NCI-H460 (cell line): ENCODE measurements at places on chromosomes 5 and 9. TPM values are rescaled to one million over a fixed set of nuclear protein-coding genes. Genes with fewer than 3 reads are reported as not detected.
A peak's percentile ranks its signal among the peaks of the same experiment; 100 is the strongest.

The SLC6A19 gene
- total RNA-seq, result not detected in 2 replicates

The RPL35 gene
- 2,661 and 3,579 TPM in 2 replicates for total RNA-seq

The SLC6A7 gene
- total RNA-seq, result 1.6 TPM in 2 replicates

The ADAMTS13 gene
- 0.40 and 1.1 TPM in 2 replicates for total RNA-seq

The TAF7 gene
- total RNA-seq, result 91.7 and 130 TPM in 2 replicates

The TMEM174 gene
- not detected in 2 replicates for total RNA-seq

The LMX1B gene
- total RNA-seq, result 1.2 and 1.9 TPM in 2 replicates

The PCDHGC4 gene
- 0.12 TPM in 2 replicates for total RNA-seq

The SLCO6A1 gene
- not detected in 2 replicates for total RNA-seq

DNA sequence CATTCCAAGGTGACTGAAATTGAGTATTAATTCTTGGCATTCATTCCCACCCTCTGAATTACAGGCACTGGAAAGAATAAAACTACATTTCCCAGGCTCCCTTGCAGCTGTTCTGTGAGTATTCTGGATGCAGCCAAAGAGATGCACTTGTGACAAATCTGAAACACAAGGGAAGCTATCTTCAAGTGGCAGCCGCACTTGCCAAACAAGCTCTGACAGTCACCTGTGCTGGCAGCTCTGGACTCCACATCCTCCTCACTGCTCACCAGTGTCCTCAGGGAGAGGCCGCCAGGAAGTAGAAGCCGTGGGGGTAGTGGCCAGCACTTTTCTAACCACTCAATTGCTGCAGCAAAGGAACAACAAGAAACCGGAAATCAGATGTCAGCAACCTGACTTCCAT lies 275.0 kb downstream of the NR2F1-AS1 start:
- no peak for DNase-seq

DNA sequence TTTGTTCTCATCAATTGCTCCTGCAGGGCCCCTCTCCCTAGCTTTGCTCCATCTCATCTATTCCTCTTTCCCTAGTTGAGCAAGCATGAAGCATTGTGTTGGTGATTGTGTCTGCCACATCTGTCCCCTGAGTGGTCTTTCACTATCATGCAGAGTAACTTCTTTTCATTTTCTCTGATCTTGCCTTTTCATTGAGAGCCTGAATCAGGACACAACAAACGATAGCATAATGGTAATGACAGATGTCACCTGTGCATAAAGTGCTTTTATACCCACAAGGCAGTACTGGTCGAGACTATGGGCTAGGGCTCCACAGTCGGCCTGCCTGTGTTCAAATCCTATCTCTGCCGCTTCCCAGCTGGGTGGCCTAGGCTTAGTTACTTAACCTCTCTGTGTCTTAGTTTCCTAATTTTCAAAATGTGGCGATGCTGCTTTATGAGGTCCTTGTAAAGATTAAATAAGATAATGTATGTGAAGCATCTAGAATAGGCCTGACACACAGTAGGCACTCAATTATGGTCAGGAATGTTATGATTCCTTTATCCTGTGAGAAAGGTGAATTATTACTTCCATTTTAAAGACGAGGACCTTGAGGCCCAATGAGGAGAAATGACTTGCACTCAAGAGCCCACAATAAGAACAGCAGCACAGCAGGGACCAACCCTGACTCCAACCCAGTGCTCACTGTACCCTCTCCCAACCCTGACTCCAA lies 137.1 kb upstream of the ZNF618 start:
- no peak for DNase-seq

DNA sequence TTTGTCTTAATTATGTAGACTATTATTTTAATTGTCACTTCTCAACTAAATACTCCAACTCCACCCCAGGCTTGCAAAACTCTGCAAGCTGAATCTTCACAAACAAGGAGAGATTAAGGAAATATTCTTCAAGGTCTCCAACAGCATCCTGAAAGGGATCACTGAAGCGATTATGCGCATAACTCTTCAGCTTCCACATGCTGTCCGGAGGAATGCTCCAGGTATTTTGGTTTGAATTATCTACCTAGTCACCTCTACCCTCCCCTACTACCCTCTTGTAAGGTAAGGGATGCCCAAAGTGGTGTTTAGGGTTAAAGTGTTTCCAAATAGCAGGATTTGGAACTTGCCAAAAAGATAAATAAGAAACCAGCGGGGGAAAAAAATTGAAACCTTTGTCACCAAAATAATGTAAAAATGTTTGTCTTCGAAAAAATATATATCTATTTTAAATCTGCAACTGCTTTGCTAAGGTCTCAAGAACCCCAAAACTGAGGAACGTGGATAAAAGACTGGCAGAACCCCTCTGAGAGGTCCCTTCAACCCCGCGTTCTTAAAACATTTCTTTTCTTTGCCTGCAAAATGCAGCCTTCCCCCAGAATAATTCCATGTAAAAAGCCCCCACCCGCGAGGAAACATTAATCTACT lies 11.6 kb downstream of the PTCH1 start:
- no peak for DNase-seq

DNA sequence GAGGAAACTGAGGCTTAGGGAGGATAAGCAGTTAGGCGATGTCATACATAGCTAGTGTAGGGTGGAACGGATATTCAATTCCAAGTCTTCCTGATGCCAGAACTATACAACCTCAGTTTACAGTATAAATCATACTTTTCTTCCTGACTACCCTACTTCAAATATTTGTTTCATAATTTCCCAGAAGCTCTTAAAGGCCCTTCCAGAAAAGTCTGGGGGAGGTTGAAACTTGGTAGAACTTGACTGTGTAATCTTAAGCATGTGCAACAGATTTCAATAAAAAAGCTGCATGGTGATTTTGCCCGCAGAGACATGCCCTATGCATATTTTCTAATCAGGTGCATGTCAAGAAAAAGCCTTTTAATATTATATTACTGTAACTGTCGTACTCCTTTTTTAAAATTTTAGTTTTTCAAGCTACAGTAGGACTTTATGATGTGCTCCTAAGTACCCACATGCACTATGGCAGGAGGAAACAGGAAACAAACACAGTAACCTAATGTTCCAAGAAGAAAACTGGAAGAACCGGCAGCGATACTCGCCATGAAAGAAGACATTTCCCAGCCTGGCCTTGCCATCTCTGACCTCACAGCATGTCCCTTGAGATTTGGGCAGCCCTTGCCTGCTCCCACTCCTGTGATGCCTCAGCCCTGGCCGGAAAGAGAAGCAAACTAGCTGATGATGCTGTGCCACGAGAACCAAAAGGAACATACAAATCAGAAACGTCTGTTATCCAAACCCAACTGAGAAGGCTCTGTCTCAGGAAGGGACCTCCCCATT lies 266.0 kb downstream of the EFNA5 start:
- DNase-seq, result no peak

DNA sequence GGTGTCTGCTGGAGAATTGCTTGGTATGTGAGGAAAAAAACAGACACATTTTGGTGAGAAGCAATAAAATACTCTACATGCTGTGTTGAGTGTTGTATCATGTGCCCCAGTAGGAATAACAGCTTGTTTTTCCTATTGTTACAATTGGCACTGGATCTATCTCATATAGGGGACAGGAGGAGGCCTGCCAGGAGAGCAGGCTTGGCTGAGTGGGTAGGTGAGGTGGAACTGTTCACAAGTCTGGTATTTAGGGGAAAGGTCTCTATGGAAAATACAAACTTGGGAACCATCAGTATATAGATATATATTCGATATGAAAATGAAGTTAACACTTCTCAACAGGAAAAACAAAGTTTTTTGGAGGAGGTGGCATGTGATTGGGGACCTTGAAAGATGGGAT lies 9.5 kb upstream of the SH3TC2 start:
- DNase-seq, result no peak

DNA sequence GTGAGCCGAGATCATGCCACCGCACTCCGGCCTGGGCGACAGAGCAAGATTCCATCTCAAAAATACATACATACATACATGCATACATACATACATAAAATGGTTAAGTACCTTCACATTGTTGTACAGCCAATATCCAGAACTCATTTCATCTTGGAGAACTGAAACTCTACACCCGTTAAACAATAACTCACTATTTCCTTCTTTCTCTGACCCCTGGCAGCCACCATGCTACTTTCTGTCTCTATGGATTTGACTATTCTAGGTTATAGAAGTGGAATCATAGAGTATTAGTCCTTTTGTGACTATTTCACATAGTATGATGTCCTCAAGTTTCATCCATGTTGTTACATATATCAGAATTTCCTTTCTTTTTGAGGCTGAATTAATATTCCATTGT lies 9.6 kb upstream of the KIF27 start:
- DNase-seq, result no peak

- DNase-seq, result no peak
Measured at GRCh38 chr5:33679791-33680190, 212.0 kb downstream of the ADAMTS12 start.

DNA sequence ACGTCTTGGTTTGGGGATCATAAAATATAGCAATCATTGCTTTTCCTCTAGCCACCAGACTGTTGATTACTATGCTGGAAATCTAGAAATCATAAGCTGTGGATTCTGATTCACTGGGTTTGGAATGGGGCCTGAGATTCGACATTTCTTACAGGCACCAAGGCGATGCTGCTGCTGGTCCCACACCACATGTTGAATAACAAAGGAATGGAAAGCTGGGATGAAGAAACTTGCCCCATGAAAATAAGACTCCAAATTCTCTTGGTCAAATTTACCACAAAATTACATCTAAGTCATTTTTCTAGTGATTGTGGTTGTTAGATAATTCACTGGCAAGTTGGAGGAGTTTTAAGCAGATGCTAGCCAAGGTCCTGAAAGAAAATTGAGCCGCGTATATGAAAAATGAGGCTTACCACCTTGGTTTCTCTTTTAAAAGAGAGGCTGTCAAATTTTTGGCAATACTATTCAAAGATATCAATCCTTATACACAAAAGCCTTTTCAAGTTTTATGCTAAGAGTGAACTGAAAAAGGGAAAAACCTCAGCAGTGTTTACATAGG lies 23.0 kb upstream of the MEIKIN start:
- DNase-seq, result no peak

DNA sequence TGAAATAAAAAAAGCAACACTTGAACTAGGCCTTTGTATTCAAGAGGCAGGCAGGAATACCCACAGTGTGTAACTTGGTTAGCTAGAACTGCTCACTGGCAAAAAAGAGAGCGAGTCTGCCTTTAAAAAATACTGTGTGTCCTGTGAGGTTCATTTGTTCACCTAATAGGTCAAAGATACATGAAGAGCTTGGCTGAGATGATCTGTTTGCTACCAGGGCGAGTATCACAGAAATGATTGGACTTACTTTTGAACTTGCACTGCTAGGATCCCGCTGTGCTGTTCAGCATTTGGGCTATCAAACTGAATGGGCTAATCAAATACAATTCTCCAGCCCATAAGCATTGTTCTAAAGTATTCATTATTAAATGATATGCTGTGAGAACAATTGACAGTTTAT lies 229.1 kb downstream of the NFIB start:
- DNase-seq, result no peak

DNA sequence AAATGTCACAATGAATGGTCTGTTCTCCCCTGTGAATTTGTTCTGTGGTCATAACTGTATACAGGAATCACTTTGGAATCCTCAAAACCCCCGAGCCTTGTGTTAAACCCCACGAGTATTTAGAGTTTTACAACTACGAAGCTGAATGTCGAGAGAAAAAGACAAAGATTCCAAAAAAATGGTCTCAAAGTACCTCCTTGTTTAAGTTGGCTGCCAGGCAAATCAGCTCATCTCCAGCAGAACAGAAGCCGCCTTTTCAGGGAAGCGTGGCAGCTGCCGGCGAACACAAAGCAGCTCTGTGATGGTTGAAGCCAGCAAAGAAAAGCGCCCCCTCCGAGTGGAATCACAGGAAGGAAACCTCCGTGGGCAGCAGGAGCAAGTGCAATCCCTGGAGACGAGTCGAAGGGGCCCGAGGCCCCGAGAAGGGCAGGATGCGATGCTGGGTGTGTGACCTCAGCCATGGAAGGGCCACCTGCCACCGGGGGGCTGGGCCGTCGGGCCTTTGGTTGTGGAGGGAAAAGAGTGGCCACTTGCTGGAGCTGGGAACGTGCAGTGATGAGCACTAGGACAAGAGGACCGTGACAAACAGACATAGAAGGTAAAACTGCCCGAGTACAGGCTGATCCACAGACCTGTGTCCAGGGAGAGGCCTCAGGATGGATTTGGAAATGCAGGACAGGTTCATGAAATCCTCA lies 706.4 kb downstream of the SEMA5A start:
- no peak for DNase-seq

- no peak for DNase-seq
Measured at GRCh38 chr9:11821306-11821975, 871.7 kb upstream of the TYRP1 start.

GRCh38 chr5:55096861-55097260 lies 5.6 kb upstream of the GZMA start:
- DNase-seq, result no peak

- peak; percentile 95 for DNase-seq
Measured at GRCh38 chr9:86354011-86354817, at the start of gene TUT7. TUT7 (minus strand) TSS chr9:86354410; CDS start chr9:86353199, 1,211 bp downstream.
